Neural progenitor cell (in vitro differentiated cells): ENCODE measurements at places on chromosomes 6 and 20. TPM values are rescaled to one million over a fixed set of nuclear protein-coding genes. Genes with fewer than 3 reads are reported as not detected.

DNA sequence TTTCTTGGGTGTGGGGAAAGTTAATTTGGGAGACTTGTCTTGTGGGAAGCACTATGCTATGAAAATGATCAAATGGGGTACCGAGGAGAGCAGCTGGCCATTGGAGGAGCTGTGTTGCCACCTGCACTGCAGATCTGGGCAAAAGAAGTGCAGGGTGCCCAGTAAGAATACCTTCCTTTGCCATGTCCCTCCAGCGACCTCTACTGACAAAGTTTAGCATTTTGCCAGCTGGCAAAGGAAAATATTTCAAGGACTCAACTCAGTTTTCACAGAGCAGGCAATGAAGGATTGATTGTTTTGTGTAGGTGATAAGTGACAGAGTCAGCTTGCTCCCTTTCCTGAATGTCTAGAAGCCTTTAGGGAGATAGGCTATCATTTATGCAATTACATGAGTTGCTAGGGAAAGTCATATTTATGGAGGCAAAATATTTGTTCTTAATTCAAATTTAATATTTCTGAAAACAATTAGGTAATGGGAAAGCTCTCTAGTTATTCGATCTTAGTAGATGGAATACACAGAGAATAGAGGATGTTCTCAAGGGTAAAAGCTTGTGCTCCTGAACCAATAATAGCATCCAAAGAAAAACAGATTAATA lies 118.4 kb downstream of the FARS2 start:
- DNase-seq, result peak; percentile 42

The LTA gene
- total RNA-seq, result not detected in 2 replicates

The EDN1 gene
- 0.93 and 2.9 TPM in 2 replicates for total RNA-seq

DNA sequence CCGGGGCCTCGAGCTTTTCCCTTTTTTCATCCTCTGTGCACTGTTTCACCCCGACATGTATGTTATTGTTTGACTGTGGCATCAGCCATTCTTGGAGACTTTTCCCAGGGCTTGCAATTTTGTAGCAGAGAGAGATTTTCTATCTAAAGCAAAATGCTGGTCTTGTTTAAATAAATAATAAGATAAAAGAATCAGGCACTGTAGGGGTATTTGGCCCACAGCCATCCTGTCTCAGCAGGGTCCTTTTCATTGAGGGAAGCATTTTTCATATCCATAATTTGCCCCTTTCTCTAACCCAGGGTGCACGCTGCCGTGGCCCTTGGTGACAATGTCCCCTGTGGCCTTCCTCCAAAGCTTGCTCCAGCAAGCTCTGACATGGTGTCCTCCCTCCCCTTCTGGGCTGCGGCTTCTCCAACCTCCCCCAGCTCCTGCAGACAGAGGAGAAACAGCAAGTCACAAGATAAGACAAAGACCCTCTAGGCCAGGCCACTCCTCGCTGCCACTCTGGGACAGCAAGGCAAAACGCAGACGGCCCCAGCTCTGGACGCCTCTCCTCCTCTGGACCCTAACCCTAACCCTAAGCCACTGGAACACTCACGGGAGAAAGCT lies 117.6 kb downstream of the MYLK4 start:
- DNase-seq, result no peak

GRCh38 chr6:35146453-35146852 lies 5.3 kb upstream of the TCP11 start:
- DNase-seq, result peak; percentile 71

The SHLD1 gene
- total RNA-seq, result 5.1 and 9.0 TPM in 2 replicates
